ENCODE measurements at places on chromosomes 6 and 20.

GRCh38 chr6:114202389-114202788, 140.4 kb downstream of the HS3ST5 start:
- no peak for DNase-seq

DNA sequence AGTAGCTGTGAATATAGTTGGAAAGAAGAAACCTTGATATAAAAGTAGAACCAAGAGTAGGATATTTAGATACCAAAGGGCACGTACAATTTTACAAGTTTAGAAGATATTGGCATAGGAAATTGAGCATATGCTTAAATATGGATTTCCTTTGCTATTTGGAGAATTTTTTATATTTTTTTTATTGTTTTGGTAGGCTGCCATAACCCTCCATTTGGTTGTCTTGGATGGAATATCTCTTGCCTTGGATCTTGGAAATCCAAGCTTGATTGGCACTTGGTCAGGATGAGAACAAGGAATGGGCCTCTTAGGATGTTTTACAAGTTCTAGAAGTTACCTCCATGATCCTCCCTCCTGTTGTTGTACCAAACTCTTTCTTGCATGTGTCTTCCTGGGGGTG, 297.1 kb downstream of the PRL start:
- DNase-seq = no peak

- no peak for DNase-seq
Measured at GRCh38 chr6:26027491-26028211, 59.6 kb upstream of the HFE start.

- no peak for DNase-seq
Measured at GRCh38 chr6:150230832-150231524, 88.1 kb downstream of the PPP1R14C start.

DNA sequence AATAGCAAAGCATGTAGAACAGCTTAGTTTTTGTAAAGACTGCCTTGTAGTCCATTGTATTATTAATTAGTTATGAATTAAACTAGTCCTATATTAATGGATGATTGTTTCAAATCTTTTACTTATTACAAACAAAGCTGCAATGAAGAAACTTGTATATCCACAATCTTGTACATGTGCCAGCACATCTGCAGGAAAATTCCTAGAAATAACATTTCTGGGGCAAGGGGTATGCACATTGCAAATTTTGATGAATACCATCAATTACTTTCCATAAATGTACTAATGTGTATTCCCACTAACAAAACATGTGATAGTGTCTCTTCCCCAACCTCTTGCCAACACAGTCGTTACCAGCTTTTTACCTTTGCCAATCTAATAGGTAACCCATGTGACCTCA, 73.6 kb upstream of the AKAP12 start:
- no peak for DNase-seq

GRCh38 chr6:35024551-35025054, 116.5 kb downstream of the TCP11 start:
- no peak for DNase-seq

- no peak for DNase-seq
Measured at GRCh38 chr20:18165553-18165952, 27.9 kb downstream of the KAT14 start.
